Activated CD8-positive, alpha-beta T cell treated with anti-CD3 and anti-CD28 coated beads for 36 hours (primary cell): ENCODE measurements at places on chromosomes 6 and 20. TPM values are rescaled to one million over a fixed set of nuclear protein-coding genes. Genes with fewer than 3 reads are reported as not detected.

DNA sequence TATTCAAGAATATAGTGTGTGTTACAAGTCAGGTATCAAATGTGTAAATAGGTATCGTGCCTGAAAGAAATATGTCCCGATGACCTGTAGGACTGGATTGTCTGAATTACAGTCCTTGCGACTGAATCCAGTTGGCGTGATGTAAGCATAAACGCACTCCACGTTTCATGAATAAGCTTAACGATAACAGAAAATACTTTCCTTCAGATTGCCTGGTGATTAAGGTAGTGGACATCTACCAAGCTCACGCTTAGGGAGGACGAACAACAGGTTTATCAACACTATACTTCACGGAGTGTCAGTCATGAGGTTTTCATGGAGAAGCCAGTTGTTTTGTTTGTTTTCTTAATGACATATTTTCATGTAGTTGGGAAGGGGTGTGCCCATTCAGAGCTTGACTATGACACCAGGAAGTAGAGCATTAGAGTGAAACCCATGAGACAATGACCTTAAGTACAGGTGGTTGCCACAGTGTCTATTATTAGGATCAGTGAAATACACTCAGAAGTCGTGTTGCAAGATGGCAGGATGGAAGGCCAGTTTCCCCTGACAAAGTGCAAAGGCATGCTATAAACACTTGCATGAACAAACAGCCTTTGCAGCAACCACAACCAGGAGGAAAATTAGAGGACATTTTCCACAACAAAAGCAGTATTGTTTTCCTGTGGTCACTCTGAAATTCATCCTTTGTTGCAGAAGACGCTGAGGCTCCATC lies 305.8 kb upstream of the PRDM1 start:
- no peak for DNase-seq

DNA sequence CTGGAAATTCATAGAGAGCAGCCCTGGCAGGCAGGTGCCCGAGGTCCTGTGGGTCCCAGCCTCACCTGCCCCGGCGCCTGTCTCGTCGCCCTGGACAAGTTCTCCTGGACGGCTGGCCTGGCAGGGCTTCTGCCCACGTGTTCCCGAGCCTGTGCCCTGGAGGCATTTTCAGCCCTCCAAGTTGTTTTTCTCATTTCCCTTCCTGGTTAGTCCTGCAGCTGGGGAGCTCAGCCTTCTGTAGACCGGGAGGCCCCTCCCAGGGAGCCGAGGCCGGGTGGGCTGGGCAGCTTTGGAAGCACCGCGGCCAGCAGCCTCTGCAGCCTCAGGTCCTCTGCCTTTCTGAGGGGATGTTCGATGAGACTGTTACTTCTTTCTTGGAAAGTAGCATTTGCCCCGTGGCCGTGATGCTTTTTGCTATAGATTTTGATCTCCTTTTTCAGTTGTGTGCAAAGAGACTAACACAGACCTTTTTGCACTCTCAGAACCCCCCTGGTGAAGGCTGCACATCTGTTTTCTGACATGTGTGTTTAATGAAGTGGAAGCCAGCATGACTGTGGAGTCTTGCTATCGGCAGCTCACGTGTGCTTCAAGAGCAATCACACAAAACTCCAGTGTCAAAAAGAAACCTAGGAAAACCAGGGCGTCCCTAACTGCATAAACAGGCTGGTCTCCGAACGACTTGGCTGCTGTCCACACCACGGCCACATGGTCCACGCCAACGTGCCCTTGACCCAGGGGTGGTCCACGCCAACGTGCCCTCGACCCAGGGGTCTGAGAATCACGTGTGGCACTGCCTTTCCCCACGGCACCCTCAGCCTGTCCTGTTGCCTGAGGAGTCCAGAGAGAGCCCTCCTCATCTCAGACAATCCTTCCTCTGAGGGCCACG lies 207.5 kb downstream of the SMOC2 start:
- no peak for DNase-seq

- DNase-seq, result no peak
These were observed 79.1 kb downstream of the RIMS1 start for GRCh38 chr6:71965404-71965803.

DNA sequence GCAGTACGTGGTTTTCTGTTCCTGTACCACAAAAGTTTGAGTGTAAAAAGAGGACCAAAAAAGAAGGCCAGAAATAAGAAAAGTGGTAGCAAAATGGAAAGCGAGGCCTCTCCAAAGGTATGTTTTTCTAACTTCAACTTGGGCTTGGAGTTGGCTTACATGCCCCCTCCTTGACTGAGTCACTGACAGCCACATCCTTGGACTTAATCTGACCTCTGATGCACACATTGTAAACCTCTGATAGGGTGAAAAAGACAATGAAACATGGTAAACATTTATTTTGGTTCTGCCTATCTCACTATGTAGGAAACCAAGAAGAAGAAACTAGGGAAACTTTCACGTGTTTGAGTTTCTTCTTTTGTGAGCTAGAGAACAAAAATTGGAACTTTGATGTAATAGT lies 503.2 kb upstream of the ID4 start:
- no peak for DNase-seq

- peak; percentile 75 for DNase-seq
These were observed 84.3 kb upstream of the ESR1 start for GRCh38 chr6:151723152-151723551.

DNA sequence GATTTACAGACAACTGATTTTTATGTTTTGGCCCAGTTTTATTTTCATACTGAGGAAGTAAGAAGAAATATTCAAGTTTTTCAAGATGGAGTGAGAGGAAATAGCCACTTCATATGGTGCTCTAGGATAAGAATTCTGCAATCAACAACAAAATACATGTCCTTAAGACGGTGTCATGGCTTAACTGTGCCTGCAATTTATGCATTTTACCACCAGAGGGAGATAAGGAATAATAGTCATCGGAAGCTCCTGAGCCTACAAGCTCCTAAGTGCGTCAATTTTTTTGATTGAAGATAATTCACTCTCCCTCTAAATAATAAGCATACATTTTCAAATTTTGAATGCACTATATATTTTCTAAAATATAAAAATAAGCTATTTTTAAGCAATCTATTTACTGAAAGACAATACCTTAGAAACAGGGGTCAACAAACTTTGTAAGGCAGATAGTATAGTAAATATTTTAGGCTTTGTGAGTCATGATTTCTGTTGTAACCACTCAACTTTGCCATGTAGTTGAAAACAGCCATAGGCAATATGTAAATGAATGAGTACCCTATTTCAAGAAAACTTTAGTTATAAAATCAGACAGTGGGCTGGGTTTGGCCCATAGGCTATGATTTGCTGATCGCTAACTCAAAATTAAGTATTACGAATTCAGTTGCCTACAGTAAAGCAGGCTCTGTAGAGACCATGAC lies 230.9 kb upstream of the DTNBP1 start:
- no peak for DNase-seq

GRCh38 chr20:3871550-3872265 lies 17.5 kb upstream of the PANK2 start:
- DNase-seq, result no peak

SNX21 gene
- total RNA-seq, result 1.4 TPM

DNA sequence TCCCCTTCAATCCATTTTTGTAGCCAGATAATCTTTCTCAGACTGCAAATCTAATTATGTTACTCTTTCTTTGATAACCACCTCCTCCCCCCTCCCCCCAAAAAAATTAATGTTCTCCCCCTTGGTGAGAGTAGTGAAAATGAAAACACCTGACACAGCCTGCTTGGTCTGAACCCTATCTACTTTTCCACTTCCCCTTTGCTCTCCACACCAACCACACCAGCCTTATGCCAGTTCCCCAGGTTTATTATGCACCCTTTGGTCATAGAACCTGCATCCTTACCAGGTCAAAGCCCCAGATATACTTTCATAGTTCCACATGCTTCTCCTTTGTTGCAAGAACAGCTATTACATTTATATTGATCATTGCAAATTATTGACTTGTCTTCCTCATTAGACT lies 19.4 kb downstream of the PFDN4 start:
- DNase-seq, result no peak

GRCh38 chr6:158972241-158973233 lies 27.5 kb downstream of the RSPH3 start:
- no peak for DNase-seq

NQO2 gene
- total RNA-seq, result 23.8 TPM

GRCh38 chr6:10954590-10955010 lies 67.7 kb downstream of the SYCP2L start:
- DNase-seq, result peak; percentile 83

- DNase-seq, result no peak
These were observed 61.1 kb upstream of the GLP1R start for GRCh38 chr6:38987503-38987902.

GRCh38 chr20:46378412-46379009 lies 27.9 kb downstream of the ELMO2 start:
- DNase-seq, result no peak

SLC22A1 gene
- 1.1 TPM for total RNA-seq

DNA sequence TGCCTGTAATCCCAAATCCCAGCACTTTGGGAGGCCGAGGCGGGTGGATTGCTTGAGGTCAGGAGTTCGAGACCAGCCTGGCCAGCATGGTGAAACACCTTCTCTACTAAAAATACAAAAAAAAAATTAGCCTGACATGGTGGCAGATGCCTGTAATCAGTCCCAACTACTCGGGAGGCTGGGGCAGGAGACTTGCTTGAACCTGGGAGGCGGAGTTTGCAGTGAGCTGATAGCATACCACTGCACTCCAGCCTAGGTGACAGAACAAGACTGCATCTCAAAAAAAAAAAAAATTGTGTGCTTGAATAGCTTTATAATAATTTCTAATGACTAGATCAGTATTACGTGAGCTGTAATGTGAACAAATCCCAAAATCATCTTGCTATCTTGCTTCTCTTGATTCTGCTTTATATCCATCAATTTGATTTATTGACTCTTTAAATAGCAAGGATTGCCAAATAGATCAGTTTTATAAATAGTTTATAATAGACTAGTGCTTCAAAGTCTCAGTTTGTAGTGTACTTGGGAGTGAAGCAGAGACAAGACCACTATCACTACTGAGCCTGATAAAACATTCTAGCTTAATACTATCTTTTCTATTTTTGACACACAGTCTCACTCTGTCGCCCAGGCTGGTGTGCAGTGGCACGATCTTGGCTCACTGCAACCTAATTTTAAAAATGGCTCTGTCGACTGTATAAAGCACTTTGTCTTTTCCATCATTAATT lies 7.1 kb downstream of the AMD1 start:
- DNase-seq, result no peak

- no peak for DNase-seq
These were observed 181.9 kb upstream of the PCSK2 start for GRCh38 chr20:17044891-17045290.

DNA sequence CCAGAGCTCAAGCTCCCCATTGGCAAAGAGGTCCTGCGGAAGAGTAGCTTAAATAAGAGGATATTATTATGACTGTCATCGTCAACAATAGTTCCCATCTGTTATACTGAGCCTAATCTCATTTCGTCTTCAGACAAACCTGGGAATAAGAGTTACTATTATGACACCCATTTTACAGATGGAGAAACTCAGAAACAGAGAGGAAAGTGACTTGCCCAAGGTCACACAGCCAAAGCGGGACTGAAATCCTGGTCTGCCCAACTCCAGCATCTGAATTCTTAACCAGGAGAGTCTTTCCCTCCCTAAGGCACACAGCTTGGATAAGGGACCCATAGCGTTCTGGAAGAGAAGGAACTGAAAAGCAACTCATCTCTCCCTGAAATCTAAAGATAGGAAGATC lies 23.4 kb downstream of the PTGIS start:
- DNase-seq, result no peak

DNA sequence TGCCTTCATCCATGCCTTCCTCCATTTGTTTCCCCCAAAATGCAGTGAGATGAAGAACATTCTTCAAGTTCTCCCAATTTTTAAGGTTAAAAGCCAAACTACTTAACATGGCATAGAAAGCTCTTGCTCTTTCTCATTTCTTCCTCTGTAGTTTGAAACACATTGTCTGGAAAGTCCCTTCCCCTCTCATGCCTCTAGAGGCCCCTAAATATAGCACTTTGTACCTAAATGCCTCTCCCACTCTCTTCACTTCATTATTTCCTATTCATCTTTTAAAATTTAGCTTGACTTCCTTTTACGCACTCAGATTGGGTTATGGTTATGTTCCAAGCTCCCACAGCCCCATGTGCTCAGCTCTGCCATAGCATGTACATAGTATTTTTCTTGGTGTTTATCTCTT lies 389.3 kb downstream of the HDGFL1 start:
- no peak for DNase-seq

- DNase-seq, result no peak
These were observed 88.7 kb upstream of the BMP5 start for GRCh38 chr6:55964136-55964535.

GRCh38 chr6:72589096-72589495 lies 32.8 kb upstream of the KCNQ5 start:
- DNase-seq, result no peak

DNA sequence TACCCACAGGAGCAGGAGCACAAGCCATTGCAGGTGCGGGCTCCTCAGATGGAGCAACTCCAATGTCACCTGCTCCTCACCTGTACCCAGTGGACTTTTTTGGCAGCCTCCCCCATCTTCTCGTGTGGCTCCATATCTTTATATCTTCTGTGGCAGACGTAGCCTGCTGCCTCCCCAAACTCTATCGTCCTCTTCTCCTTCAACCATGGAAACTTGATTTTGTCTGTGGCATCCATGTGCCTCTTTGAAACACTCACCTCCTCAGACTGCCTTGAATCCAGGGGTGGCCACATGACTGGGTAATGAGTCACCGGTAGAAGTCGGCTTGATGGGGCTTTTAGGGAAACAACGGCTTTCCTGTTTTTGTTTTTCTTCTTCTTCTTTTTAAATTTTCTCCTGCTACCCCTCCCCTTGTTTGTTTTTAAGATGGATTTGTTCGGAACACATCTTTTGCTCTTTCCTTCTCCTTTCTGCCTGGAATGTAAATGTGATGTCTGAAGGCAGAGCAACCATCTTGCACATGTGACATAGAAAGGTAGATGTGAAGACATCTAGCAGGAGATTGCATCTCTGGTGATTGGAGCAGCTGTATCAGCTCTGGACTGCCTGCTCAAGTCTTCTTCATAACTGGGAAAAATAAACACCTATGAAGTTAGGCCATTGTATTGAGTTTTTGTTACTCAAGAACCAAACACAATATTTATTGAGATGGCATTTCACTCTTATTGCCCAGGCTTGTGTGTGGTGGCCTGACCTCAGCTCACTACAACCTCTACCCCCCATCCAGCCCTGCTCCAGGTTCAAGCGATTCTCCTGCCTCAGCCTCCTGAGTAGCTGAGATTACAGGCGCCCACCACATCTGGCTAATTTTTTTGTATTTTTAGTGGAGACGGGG lies 69.9 kb upstream of the DDR1 start:
- peak; percentile 82 for DNase-seq

GRCh38 chr20:2610941-2611720 lies 41.3 kb upstream of the NOP56 start:
- no peak for DNase-seq
